ENCODE measurements at places on chromosomes 4 and X.

- no peak for DNase-seq
These were observed 30.1 kb upstream of the TMEM154 start for GRCh38 chr4:152709675-152710438.

GRCh38 chr4:76589402-76589801, 154.4 kb downstream of the SHROOM3 start:
- no peak for DNase-seq

- DNase-seq, result no peak
These were observed 2.0 kb downstream of the RAPGEF2 start for GRCh38 chr4:159104694-159105414.

DNA sequence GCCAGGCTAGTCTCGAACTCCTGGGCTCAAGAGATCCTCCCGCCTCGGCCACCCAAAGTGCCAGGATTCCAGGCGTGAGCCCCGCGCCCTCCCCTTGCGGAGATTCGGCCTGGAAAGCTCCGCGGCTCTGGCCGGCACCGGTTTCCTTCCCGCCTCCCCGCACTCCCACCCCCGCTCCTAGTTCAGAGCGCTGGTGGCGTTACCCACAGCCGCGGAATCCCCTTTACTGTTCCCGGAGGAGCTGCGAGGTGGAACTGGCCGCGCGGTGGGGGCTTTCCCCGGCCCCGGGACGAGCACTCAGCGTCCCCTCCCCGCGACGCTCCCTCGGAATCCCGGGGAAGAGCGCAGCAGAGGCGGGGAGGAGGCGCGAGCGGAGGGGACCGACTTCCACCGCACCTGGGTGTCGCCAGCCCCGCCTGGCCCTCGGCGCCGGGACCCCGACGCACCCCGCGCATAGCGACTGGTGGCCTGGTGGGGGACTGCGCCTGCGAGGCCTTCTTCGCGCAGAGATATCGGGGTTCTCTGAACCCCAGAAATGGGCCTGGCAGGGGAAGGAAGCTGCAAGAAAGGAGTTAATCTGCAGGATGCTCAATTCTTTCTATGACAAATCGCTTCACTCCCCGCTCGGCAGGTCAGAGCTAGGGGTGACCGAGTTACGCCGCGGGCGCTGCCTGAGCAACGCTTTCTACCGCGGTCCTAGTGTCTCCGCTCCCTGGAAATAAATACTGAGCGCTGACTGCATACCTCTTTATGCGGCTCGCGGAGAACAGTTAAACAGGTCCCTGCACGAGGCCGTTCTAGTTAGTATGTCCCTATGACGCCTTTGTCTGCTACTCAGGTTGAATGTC, 14.6 kb upstream of the SLC25A4 start:
- no peak for DNase-seq

DNA sequence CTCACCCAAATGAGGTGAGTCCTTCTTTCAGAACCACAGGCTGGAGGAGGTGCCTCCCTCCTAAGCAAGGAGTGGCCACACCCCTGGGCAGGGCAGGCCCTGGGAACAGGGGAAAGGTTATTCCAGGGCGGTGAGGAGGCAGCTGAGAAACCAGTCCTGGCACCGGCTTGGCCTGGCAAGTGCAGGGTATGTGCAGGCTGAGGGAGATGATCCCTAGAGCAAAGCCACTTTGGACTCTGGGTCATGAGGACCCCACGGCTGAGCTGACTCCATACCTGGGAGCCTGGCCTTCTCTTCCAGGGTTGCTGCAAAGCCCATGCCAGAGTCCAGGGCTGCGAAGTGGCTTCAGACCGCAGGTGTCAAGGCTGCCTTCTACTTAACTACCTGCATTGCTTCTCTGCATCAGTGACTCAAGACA, 49.5 kb upstream of the HELT start:
- no peak for DNase-seq

- no peak for DNase-seq
These were observed 684.4 kb upstream of the GNPDA2 start for GRCh38 chr4:45410701-45411210.

GRCh38 chr4:116027311-116027710, 913.9 kb upstream of the NDST4 start:
- no peak for DNase-seq

DNA sequence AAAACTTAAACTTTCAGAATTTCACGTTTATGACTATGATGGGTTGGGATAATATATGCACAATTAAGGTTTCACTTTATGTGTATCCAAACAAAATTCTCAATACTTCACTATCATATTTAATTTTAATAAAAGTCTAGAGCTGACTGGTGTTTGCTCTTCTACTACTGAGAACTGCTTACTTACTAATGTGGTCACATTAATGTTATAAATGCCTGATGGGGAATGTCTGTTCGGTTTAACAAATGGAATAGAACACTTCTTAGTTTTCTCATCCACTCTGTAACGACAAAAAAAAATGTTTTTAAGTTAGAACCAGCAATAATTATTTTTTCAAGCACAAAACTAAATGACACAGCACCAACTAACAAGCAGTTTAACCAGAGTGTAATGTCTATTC, 34.3 kb downstream of the CDKL2 start:
- DNase-seq, result no peak

DNA sequence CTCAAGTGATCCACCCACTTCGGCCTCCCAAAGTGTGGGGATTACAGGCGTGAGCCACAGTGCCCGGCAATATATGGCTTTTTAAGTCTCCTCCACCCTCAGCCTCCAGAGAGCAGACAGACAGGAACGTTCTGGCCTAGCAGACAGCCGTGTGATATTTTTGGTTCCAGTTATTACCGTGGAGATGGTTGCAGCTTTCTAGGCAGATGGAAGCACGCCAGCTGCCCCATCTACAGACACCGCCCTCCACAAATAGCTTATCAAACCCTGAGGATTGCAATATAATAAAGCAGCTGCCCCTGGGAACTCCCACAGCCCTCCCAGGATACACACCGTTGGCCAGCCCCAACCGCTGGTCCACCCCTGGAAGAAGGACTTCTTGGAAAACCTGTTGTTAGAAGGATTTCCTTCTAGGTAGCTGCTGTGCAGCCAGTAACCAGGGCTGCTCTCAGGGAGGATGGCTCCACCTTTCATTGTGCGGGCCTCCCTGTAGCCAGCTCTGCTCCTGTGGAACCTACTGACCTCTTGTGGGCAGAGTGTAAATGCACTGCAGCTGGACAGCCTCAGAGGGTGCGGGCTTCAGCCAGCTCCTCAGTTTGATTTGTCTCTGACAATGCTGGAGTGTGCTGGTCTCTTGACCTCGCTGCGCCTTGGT, 44.0 kb downstream of the SLC25A5 start:
- no peak for DNase-seq

Measured in stimulated activated CD4-positive, alpha-beta T cell treated with anti-CD3 and anti-CD28 coated beads, Interleukin-15, amount 100 ng/mL, for 1 hour (primary cell).